Neural crest cell (in vitro differentiated cells): ENCODE measurements at places on chromosomes 3 and 15.

DNA sequence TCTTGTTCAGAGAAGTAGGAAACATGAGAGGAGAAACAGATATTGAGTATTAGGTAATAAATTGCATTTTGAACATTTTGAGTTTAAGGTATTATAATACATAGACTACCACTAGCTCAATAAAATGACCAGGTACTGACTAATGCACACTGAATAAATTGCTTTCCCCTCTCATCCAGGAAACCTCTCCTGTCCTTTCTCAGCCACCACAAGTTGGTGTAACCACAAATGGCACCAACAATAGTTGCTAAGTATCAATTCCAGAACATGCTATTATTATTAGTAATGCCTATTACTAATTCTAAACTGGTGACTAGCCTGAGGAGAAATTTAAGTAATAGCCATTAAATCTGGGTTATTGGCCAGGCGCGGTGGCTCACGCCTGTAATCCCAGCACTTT lies 47.3 kb upstream of the XRN1 start:
- DNase-seq = no peak

- DNase-seq = no peak
Measured at GRCh38 chr3:8581806-8582445, 62.7 kb downstream of the SSUH2 start.

GRCh38 chr3:114356066-114356465 lies 62.2 kb downstream of the TIGIT start:
- DNase-seq = no peak

DNA sequence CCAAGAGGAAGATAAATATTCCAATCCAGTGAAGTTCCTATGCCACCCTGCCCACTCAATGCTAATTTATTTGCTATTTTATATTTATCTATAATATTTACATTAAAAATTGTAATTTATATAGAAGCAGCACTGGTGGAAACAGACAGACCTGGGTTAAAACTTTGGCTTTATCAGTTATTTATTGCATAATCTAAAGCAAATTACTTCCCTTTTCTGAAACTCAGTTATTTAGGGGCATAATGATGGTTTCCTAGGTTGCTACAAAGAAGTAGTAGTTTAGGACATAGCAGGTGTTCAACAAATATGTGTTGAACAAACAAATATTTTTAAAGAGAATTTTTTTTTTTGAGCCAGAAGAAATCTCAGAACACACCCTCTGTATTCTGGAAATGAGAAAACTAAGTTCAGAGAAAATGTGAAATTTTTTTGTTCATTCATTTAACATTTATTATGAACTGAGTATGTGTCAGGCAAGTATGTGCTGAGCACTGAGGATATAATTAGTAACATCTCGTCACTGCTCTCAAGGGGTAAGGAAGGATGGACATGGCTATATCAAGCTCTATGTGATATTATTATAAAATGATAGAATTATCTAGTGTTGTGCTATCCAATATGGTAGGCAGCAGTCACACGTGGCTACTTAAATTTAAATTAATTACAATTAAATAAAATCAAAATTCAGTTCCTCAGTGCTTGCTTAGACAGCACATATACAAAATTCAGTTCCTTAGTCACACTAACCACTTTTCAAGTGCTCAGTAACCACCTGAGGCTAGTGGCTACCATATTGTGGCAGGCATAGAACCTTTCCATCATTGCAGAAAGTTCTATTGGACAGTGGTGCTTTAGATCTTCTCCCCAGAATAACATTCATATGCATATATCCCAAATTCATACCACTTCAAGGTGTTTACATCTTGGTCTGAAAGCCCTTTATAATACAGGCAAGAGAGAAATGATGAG lies 7.0 kb upstream of the UBE2Q2 start:
- DNase-seq = no peak

- no peak for DNase-seq
Measured at GRCh38 chr15:40407330-40407990, 1.9 kb downstream of the IVD start.

- peak; percentile 31 for DNase-seq
Measured at GRCh38 chr15:40252438-40253166, 13.7 kb downstream of the PAK6 start.
